Esophagus (tissue), 2 donors: ENCODE measurements at places on chromosomes 1 and 21. TPM values are rescaled to one million over a fixed set of nuclear protein-coding genes. Genes with fewer than 3 reads are reported as not detected.

AMPD1 gene
- polyA plus RNA-seq, result 0.18 TPM

UROD gene
- 58.3 TPM for polyA plus RNA-seq

AADACL3 gene
- polyA plus RNA-seq, result not detected

DCST1 gene
- polyA plus RNA-seq, result 0.29 TPM

CD164L2 gene
- polyA plus RNA-seq, result 14.5 TPM

CIART gene
- polyA plus RNA-seq, result 4.9 TPM

PCBP3 gene
- 0.67 TPM for polyA plus RNA-seq

SLC2A5 gene
- polyA plus RNA-seq, result 3.6 TPM

FOXO6 gene
- 0.28 TPM for polyA plus RNA-seq

BCAR3 gene
- 7.5 TPM for polyA plus RNA-seq

RNU1-3 gene
- not detected for polyA plus RNA-seq

OR2T29 gene
- polyA plus RNA-seq, result not detected
